Activated T-cell treated with anti-CD3 and anti-CD28 coated beads for 24 hours (primary cell): ENCODE measurements at places on chromosomes 12 and 14.

DNA sequence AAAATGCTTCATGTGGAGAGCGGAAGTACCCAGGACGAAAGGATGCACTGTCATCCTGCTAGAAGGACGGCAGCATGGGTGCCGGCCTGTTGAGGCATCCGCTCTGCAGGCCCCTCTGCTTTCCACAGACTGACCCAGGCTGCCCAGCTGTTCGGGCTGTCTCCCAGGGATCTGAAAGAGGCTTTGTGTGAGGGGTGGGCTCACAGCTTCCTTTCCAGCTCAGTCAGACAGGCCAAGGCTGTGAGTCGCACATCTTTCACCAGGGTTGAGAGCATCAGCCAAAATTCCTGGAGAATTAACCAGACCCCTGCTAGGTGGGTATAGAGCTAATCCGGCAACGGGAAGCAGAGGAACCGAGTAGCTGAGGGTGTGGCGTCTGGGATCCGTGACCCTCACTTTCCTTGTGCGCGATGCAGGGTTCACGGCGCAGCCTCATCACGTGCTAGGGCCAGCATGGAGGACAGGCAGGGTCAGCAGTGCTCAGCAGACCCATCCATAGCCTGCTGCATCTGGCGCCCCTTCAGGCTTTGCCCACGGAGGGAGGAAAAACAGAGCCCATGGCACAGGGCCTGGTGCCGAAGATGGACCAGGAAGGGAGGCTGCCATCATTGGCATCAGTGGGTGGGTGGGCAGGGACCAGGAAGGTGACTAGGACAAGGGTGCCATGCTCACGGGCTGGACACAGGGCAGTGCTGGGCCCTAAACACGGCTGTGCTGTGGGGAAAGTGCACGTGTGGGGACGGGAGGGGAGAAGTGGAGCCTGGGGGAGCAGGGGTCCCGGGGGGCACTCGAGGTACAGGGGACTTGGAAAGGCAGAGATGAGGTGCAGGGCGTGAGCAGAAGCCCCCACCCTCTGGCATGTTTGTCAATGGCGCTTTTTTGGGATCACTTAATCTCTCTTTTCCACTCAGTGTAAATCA, 9.2 kb upstream of the SIVA1 start:
- DNase-seq = no peak

DNA sequence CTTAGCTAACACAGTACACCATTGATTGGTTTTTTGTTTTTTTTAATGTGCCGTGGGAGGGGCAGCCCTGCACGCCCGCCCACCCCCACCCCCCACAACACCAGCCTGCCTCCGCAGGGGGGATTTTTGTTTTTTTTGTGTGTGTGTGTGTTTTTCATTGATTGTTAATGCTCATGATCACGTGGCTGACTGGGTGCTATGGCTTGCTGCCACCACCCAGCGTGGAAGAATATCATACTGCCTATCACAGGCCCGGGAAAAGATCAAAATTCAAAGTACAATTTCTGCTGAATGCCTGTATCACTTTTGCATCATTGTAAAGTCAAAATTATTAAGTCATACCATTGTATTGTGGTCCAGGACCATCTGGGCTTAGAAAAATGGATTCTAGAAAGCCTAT, 8.3 kb downstream of the RESF1 start:
- no peak for DNase-seq

DNA sequence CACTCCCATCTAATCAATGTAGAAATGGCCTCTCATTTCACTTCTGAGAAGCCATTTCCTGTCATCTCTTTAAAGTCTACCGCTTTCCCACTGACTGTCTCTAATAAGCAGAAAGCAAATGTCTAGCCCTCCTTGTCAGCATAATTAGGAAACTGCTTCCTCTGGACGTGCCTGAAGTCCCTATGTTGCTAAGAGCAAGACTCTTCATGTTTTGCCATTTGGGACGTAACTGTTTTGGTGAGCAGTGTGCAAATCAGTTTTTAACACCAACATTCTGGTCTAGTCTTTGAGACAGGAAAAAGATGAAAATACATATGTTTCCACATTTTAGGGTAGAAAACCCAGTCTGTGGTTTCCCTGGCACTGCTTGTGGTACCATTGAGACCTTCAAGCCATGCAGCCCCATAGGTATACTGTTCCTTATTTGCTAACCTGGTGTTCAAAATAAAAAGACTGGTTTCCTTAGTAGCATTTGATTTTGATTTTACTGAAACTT, 22.2 kb downstream of the IFNG start:
- DNase-seq = no peak

- DNase-seq = no peak
Measured at GRCh38 chr12:50394469-50395029, 1.9 kb downstream of the FAM186A start.

DNA sequence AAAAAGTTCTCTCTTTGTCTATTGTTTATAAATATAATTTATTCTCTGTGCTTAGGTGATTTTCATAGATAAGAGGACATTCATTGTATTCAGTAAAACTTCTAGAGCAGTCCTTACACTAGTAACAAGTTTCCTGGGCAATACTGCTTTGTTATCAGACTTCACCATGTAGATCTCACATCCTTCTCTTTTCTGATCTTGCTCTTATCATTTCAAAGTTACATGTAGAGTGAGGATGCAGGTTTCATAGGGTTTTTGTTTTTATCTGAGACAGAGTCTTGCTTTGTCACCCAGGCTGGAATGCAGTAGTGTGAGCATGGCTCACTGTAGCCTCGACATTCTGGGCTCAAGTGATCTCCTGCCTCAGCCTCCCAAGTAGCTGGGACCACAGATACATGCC, 789.5 kb downstream of the DIO2 start:
- DNase-seq = no peak

DNA sequence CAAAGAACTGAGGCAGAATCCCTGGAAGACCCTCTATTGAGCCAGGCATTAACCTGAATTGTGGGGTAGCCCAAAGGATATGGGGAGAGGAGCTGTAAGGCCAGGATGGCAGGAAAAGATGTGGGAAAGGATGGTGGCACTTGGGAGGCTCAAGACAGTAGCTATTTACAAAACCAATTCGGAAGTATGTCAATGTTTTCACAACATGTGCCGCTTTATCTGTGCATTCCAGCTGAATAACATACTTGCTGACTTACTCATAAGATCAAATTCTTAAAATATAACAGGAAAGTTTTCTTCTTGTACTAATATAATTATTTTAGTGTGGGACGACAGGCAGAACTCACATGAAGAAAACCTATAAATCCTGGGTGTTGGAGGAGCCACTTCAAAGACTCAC, 10.6 kb downstream of the BBS10 start:
- DNase-seq = no peak

GRCh38 chr12:57441846-57442427, 7.4 kb downstream of the INHBC start:
- DNase-seq = no peak

DNA sequence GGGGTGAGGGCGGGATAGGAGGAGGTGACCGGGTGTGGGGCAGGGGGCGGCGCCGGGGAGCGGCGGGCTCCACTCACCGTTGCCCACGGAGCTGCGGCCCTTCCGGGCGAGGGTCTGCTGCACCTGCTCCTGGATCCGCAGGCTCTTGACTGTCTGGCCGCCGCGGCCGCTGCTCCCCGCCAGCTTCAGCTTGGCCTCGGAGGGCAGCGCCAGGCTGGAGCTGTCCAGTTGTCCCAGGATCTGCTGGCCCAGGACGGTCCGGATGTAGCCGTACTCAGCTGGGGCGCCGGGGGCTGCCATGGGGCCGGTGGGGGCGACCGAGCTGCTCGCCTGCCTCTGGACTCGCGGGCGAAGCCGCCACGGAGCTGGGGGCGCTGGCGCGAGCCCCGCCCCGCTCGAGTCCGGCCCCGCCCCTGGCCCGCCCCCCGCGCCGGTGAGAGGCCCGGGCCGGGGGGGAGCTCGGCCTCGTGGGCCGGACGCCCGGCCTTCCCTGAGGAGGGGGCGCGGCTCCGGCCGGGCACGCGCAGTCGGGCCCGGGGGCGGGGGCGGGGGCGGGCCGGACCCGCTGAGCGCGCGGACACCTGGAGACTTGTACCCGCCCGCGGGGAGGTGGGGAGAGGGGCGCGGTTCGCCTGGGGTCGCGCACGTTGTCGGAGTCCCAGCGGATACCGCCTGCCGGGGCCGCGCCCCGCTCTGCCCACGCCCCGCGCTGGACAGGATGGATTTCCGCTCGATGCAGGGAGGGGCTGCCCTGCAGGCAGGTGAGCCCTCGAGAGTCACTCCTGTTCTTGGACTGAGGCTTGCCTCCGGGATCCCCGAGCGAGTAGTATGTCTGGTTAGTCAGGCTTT, at the start of gene PKP2:
TSS of gene PKP2 (minus strand) at position 346 of the 849 bp plus-strand sequence. CDS start at position 300, 46 bp downstream.
- peak; percentile 0 for DNase-seq

- no peak for DNase-seq
Measured at GRCh38 chr12:106369624-106370346, 12.2 kb downstream of the POLR3B start.

GRCh38 chr12:14111230-14111865, 129.9 kb upstream of the GRIN2B start:
- DNase-seq = no peak

GRCh38 chr12:94731733-94732360, 81.5 kb upstream of the TMCC3 start:
- DNase-seq = no peak

DNA sequence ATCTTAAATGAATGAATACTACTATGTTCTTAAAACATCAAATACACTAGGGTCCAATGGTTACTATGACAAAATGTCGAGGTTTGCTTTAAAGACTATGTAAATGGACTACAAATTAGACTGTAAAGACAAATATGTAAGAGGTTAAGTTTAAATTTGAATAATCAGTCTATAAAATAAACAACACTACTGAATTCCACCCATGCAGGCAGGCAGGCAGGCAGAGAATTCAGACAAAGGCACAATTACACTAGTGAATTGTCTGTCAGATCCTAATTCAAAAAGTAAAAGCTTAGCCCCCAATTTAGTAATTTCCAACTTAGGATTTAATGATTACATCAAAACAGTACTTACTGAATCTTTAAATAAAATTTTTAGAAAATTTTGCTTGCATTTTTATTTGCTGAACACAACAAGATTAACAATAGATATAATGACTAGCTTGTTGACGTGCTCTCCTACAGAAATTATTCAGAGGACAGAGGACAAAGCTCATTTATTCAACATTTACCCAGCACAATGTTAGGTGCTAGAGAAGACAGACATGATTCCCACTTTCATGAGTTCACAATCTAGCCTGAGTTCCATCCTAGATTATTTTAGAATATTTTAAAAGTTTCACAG, 97.4 kb downstream of the CDK17 start:
- DNase-seq = no peak

- DNase-seq = no peak
Measured at GRCh38 chr12:11839091-11839641, 189.7 kb downstream of the ETV6 start.

DNA sequence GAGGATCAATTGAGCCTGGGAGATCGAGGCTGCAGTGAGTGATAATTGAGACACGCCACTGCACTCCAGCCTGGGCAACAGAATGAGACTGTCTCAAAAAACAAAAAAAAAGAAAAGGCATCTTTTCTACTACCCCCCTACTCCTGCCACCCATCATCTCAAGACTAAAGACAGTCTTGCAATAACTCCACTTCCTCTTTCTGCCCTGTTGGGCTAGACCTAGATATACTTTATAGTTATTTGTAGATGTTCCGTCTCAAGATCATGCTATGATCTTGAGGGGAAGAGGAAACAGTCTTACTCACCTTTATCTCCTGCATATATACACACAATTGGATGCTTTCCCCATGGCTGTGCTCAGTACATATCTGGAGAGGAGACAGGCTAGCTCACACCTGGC, 12.1 kb upstream of the ESPL1 start:
- no peak for DNase-seq

- no peak for DNase-seq
Measured at GRCh38 chr12:2958432-2959191, 585 bp upstream of the TEAD4 start.

- no peak for DNase-seq
Measured at GRCh38 chr14:22898302-22899090, 15.5 kb downstream of the REM2 start.

DNA sequence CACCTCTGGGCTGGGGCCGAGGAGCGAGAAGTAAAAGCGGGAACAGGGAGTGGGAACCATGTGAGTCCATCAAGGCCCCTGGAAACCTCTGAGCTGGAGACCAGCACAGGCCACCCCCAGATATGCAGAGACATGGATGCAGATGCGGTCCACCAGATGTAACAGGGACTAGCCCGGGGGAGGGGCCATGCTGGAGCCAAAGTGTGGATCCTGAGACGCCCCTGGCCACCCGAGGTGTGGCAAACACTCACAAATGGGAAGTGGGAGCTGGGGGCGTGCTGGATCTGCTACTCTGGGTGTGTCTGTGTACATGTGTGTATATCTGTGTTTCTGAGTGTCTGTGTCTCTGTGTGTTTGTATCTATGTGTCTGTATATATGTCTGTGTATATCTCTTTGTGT, 12.8 kb downstream of the MYL2 start:
- DNase-seq = no peak

DNA sequence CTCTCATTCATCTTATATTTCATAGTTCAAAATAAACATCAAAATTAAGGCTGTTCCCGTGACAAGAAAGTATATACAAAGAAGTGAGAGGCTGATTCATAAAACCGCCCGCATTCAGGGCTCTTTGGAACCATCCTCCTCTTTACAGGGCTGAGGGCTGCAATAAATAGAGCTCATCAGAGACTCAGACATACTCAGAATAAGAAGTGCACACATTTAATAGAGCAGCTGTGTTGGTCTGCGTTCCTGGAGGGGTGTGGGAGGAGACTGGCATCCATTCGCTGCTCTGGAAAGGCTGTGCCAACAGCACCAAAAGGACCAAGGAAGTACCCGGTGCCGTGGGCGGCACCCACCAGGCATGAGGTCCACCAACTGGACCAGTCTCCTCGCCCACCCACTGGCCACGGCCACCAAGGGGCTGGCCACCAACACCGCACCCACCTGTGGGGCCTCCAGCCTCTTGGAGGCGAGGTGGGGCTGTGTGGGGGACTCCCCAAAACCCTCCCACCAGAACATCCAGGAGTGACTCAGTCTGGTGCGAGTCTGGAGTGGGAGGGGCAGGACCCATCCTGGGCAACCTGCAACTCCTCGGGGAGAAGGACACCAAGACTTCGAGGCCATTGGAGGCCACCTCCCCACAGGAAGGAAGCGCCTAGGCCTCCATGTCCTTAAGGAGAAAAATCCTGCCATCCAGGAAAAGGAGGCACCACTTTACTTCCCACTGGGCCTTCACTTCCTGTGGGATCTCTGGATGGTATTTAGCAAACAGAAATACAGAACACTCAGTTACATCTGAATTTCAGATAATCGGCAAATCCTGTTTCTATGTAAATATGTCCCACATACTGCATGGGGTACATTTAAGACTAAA, 32.7 kb downstream of the VCPKMT start:
- peak; percentile 52 for DNase-seq

- no peak for DNase-seq
Measured at GRCh38 chr12:22810036-22810435, 185.1 kb downstream of the ETNK1 start.
